ENCODE measurements at places on chromosomes 7 and 10. TPM values are rescaled to one million over a fixed set of nuclear protein-coding genes. Genes with fewer than 3 reads are reported as not detected.

DNA sequence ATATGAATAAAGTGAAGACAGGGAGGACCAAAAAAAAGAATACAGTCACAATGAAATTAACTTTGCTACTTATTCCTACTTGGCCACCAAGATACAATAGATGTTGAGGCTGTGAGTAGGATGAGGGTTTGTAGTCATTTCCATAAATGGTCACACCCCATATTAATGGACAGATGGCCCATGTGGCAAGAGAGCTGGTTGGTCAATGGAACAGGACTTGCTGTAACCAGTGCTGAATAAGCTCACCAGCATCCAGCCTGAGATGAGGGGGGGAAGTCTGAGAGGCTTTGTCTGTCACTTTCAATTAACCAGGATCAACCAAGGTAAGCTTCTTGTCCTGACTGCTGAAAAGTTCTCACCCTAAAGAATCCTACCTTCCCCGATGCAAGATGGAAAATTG lies 130.4 kb upstream of the KCNMA1 start:
- no peak for DNase-seq

DNA sequence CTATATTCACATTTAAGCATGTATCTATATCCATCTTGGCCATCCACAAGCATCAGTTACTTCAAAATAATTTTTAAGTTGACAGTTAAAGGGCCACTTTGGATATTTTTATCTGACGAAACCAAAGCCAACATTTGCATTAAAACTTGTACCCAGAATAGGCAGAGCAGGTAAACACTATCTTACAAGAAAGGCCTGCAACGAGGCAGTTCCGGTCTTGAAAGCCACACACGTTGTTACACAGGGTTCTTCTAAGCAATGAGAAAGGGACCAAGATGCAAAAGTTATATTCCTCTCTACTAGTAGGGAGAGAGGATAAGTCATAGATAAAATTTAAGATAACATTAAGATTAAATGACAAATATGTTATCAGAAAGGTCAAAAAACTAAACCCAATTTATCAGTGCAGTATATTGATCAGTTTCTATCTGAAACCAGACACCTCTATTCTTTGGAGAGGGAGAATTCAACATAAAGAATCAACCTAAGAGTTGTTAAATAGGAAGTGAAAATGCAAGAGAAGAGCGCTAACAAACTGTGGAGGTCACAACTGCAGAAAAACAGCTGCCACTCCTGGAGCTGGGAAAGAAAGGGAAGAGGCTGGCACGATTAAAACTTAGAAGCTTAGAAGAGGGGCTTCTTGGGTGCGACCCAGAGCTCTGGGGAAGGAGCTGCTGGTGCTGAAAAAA lies 701.3 kb downstream of the TNS3 start:
- DNase-seq, result no peak

GRCh38 chr7:85405016-85405902 lies 218.4 kb upstream of the SEMA3D start:
- no peak for DNase-seq

DNA sequence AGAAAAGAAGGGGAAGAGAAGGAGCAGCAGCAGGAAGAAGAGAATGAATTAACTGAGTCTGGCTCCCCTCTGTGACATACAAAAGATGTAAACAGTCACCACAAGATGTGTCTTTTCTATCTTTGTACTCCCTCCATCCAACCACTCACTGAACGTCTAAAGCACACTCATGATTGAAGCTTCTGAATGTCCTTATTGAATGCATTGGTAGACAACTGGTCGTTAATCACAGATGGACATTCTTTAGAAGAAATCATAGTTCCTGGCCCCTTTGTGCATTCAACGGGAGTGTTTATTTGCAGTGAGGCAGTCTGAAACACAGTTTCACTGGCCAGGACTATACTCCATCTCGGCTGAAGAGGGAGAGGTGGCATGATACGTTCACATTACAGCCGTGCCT lies 206.3 kb upstream of the KMT2E start:
- no peak for DNase-seq

DNA sequence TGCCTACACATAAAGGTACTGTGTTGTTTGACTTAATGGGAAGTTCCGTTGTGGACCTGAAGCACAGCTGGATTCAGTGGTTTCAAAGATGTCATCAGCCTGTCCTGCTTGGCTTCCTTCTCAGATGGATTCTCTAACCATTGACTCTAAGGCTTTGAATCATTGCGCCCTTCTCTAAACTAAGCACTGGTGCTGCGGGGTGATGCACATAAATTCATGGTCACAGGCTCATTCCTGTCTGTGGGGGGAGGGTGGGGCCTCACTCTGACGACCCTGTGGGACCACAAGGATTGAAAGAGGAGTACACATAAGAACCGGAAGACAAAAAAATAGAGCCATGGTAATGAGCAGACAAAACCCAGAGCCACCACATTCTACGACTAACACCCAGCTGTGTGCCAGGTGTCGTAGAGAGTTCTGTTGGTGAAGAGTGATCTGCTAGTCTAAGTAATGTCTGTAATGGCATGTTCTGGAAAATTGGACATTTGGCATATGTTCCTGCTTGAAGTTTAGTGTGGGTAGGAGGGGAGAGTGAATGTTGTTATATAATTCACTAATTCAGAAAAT lies 97.3 kb upstream of the YAE1 start:
- no peak for DNase-seq

DNA sequence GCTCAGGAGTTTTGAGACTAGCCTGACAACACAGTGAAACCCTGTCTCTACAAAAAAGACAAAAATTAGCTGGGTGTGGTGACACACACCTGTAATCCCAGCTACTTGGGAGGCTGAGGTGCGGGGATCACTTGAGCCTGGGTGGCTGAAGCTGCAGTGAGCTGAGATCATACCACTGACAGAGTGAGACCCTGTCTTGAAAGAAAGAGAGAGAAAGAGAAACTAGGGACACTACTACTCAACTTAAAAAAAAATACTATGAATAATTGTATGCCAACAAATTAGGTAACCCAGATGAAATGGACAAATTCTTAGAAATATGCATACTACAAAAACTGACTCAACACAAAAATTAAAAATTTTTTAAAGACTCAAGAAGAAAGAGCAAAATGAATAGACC lies 28.5 kb downstream of the SMURF1 start:
- no peak for DNase-seq

GRCh38 chr7:131921016-131921415 lies 364.6 kb upstream of the PODXL start:
- no peak for DNase-seq

DNA sequence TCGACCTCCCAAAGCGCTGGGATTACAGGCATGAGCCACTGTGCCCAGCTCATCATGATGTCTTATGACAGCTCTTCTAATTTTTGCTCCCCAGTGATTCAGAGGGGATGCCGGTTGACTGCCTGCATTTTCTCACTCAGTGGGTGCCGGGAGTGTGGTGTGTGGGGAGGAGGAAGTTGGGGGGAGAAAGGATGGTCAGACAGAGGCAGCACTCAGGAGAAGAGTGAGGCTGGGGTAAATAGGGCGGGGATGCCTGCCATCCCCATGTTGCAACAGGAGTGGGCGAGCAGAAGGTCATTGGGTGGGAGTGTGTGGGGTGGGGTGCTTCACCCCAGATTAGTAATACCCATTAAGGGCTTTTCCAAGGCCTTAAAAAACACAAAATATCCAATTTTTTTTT lies 3.5 kb upstream of the CCL24 start:
- no peak for DNase-seq

PON3 gene
- total RNA-seq, result not detected

LLCFC1 gene
- not detected for total RNA-seq

All from Caki2 (cell line).